ENCODE measurements at places on chromosomes 2 and 18. TPM values are rescaled to one million over a fixed set of nuclear protein-coding genes. Genes with fewer than 3 reads are reported as not detected.

Gene ME2
- total RNA-seq: 111 TPM

DNA sequence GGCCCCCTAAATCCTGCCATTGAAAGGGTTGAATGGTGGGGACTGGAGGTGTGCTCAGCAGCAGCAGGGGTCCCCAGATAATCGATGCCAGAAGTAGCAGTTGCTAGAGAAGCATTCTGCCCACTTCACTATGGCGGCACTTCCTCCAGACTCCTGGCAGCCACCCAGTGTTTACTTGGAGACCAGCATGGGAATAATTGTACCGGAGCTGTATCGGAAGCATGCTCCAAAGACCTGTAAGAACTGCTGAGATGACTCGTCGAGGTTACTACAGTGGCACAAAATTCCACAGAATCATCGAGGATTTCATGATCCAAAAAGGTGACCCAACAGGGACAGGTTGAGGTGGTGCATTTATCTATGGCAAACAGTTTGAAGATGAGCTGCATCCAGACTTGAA is 11.0 kb upstream of the GAREM2 start:
- no peak for DNase-seq

GRCh38 chr2:57869758-57870344 is 176.8 kb upstream of the VRK2 start:
- no peak for DNase-seq

DNA sequence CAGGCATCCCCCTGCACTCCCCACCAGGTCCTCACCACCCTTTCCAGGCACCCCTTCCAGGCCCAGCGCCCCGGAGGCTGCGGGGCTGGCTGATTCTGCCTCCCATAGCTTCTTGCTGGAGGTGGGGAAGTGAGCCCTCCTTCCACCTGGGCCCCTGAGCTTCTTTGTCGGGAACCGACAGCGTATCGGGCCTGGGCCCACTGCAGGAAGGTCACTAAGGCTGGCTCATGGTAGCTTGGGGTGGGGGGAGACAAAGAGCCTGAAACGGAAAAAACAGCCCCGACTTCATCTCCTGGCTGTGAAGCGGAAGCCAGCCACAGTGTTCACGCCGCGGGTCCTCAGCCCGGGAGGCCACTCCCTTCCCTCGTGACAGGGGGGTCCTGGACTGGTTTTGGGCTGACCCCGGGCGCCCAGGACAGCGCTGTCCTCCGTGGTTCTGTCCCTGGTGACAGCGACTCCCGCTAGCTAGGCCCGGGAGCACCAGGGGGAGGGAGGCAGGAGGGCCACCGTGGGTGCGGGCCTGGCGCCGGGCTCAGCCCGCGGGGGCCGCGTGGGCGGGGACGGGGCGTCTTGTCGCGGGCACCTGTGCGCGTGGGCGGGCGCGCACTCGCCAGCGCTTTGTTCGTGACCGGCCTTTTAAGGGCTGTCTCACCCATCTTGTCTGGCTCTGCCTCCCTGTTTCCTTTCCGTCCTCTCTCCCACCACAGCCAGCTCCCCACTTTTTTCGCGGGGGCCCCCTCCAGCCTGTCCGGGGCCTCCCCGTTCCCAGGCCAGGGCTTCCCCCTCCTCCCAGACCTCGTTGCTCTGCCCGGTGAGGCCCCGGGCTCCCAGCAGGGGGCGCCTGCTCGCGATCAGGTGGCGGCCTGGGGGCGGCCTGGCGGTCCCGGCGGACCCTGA is 64.9 kb downstream of the DNMT3A start:
- no peak for DNase-seq

Gene CCDC85A
- total RNA-seq: 0.19 TPM

GRCh38 chr2:237996021-237996593 is 29.3 kb downstream of the UBE2F start:
- no peak for DNase-seq

GRCh38 chr2:230823264-230823964 is 41.3 kb upstream of the ITM2C start:
- DNase-seq: no peak

GRCh38 chr2:241796209-241796608 is 12.8 kb upstream of the NEU4 start:
- DNase-seq: no peak

GRCh38 chr2:241768850-241769249 is 7.8 kb upstream of the GAL3ST2 start:
- DNase-seq: no peak

DNA sequence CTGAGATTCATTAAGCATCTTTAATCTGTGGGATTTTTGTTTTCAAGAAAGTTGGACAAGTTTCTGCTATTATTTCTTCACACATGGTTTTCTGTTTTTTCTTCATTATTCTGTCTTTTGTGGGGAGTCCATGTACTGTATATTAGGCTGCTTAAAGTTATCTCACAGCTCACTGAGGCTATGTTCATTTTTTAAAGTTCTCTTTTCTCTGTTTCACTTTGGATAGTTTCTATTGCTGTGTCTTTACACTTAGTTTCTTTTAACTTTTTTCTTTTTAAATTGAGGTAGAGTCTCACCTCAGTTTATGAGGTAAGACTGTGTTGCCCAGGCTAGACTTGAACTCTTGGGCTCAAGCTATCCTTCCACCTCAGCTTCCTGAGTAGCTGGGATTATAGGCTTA is 8.6 kb downstream of the OSBPL6 start:
- no peak for DNase-seq

GRCh38 chr18:32610176-32610575 is 139.5 kb upstream of the GAREM1 start:
- no peak for DNase-seq

Gene FBXO48
- 0.73 TPM for total RNA-seq

- DNase-seq: no peak
These were observed 564 bp downstream of the TRABD2A start for GRCh38 chr2:84880395-84880644.

Gene SERPINB4
- not detected for total RNA-seq

DNA sequence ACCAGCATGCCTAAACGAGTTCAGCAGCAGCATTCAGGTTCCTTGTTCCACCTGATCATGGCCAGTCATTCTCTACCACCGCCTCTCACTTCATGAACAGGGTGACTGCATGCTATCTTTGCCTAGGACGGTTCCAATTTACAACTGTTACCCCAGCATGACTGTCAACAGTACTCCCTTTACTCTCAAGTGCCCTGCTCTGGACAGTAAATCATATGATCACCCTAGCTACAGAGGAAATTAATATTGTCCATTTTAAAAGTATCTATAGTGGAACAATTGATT is 25.7 kb downstream of the MGAT4A start:
- no peak for DNase-seq

- DNase-seq: no peak
These were observed 1973.4 kb downstream of the SUCLG1 start for GRCh38 chr2:82485701-82486100.

Gene C2orf66
- not detected for total RNA-seq

- peak; percentile 62 for DNase-seq
These were observed 22.7 kb upstream of the PDIA6 start for GRCh38 chr2:10835052-10835970.

DNA sequence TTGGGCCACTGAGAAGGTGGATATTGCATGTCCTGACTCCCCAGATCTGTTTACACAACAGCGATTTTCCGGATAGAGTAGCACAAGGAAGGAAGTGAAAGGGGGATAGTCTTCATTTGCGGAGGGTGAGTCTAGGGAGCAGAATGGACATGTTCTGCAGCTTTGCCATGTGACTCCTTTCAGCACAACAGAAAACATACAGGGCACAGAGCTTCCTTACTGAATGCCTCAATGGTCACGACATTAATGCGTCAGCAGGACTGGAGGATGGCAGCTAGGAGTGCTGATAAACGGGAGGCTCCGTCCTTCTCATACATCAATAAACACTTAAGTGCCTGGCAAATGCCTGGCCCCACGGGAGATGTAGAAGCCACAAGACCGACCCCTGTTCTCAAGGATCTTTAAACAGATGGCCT is 163.0 kb downstream of the FAM210A start:
- no peak for DNase-seq

DNA sequence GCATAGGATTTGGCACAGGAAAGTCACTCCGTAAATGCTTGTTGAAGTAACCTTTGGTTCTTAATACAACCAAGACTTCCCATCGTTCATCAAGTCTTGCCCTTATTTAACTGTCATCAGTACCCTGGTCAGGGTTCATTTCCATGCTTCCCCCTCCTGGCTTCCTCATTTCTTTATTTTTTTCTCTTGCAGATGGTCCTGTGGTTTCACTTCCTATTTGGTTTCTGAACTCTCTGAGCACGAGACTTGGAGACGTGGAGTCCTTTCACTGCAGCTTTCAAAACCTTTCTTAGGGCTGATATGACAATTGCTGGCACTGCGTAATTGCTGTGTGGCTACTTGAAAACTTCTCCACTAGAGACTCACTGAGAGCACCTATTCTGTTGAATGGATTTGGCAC is 59.9 kb upstream of the PID1 start:
- no peak for DNase-seq

Gene BOLL
- total RNA-seq: not detected

GRCh38 chr2:63888490-63889402 is 47.0 kb downstream of the UGP2 start:
- DNase-seq: peak; percentile 47

GRCh38 chr18:44568986-44569385 is 111.7 kb upstream of the SETBP1 start:
- DNase-seq: no peak

Gene OSBPL1A
- 16.6 TPM for total RNA-seq

DNA sequence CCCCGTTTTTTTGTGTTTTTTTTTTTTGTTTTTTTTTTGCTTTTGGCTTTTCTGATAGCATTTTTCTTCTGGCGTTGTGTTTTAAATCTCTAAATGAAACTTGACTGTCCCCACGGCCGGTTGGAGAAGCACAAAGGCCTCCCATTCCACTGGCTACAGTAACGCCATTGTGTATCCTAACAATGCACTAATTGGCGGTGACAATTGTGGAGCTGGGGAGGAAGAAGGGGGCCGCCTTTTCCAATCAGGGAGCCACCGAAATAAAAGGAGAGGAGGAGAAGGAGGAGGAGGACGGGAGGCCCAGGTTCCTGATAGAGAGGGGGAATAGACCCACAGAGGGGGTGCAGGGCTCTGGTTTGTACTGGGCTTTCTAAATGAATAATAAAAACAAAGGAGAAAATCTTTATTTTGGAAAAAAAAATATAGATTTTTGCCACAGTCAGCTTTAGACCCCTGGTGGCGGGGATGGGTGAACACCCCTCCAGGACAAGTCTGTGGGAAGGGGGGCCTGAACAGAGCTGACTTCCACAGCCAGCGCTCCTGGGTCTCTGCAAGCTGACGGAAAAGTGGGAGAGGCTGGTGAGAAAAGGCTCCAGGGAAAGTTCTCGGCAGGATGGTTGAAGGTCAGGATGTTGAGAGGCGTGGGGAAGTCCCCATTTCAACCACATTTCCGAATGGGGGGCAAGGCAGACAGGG is 43.7 kb upstream of the FZD5 start:
- DNase-seq: no peak

Gene RGPD3
- total RNA-seq: 0.03 TPM

GRCh38 chr18:65808759-65809158 is 57.9 kb downstream of the CDH7 start:
- no peak for DNase-seq

- no peak for DNase-seq
These were observed 15.4 kb upstream of the RMC1 start for GRCh38 chr18:23487738-23488570.

DNA sequence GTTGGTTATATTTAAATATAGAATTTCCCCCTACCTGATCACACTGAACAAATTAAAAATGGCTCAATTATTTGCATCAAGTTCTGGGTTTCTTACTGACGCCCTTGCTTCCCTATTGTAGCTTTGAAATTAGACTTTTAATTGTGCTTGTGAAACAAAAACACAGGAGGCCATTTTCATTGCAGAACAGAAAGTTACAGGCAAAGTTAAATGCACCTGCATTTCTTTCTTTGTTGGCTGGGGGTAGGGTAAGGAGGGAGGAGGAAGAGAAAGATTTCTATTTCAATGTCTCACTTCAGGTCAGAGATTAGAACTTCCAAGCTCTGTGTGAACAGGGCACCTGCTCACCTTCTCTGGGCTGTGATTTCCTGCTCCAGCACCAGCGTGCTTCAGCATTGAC is 199.6 kb downstream of the BCL11A start:
- DNase-seq: no peak

DNA sequence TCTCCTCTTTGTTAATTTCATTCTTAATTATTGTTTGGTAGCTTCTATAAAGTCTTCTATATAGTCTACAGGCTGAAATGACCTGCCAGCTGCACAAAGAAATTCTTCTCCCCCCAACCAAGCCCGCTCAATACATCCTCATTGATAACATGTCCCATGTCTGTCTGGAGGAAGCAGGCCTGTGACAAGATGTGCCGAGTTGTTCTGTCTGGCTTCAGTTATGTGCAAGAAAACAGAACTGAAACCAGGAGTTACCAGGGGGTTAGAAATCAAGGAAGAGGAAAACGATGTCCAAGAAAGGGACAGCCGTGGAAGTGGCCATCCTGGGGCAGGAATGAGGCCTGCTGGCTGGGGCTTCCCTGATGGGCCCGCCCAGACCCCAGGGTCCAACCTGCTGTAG is 57.6 kb downstream of the MTCL1 start:
- DNase-seq: no peak

Gene POU3F3
- not detected for total RNA-seq

Gene TMEM17
- total RNA-seq: 3.9 TPM

DNA sequence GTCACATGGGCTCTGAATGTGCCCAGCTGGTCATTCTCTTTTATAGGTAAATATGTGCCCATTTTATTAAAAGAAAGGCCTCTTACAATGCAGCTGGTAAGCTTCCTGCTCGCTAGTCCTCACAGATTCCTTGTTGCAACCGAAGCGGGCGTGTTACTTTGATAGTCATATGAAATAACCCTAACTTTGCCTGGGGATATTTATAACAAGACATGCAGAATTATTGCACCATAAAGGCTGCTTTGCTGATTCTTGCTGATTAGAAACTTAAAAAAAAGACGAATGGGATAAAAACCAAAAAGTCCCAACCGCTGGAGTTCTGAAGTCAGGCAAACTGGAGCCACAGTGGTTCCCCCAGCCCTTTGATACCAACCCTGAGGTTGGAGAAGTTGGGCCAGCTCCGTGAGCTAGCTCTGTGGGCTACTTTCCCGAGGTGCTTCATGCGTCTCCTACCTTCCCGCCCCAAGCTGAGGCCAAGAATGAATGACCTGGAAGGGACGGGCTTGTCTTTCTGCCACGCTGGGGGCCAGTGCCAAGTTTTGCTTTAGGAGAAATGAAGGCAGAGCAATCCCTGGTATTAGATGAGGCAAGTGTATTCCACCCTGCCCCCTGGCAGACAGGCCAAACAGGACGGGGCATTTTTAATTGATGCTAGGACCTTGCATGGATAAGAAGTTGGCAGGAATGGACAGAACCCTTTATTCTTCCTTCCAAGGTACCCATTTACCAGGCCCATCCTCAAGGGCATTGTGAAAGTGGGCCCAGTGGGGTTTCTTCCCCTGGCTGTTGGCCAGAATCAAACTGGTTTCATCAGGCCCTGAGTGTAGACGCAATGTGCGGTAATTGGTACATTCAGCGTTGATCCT is 140.4 kb downstream of the KCTD1 start:
- DNase-seq: no peak

Gene MEP1B
- not detected for total RNA-seq

Gene TPGS2
- total RNA-seq: 114 TPM

- peak; percentile 70 for DNase-seq
These were observed 132.5 kb upstream of the SLC8A1 start for GRCh38 chr2:40584432-40584831.
